ENCODE measurements at places on chromosomes 1 and 21. TPM values are rescaled to one million over a fixed set of nuclear protein-coding genes. Genes with fewer than 3 reads are reported as not detected.

- DNase-seq = no peak
Measured at GRCh38 chr1:41822866-41823265, 95.9 kb downstream of the HIVEP3 start.

DNA sequence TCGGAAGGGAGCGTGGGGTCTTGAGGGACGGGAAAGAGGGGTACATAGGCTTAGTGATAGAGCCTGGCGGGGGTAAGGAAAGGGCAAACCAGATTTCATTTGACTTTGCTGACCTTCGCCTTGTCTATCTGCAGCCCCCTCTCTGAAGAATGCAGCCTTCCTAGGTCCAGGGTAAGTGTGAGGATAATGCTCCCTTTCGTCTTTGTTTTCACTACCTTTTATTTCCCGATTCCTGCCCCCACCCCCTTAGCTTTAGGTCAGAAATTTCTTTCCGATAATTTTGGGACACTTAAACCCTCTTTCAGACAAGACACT is 396 bp downstream of the ATP5PB start:
- no peak for DNase-seq

GRCh38 chr1:111887385-111887784 is 102.1 kb downstream of the KCND3 start:
- DNase-seq = no peak

DNA sequence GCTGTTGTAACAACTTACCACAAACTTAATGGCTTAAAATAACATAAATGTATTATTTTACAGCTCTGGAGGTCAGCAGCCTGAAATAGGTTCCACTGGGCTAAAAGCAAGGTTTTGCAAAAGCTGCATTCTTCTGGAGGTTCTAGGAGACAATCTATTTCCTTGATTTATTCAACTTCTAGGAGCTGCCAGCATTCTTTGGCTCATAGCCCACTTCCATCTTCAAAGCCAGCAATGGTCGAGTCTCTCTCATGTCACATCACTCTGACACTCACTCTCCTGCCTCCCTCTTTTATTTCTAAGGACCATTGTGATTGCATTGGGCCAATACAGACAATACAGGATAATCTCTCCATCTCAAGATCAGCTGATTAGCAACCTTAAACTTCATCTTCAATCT is 15.1 kb upstream of the FOXJ3 start:
- DNase-seq = no peak

DNA sequence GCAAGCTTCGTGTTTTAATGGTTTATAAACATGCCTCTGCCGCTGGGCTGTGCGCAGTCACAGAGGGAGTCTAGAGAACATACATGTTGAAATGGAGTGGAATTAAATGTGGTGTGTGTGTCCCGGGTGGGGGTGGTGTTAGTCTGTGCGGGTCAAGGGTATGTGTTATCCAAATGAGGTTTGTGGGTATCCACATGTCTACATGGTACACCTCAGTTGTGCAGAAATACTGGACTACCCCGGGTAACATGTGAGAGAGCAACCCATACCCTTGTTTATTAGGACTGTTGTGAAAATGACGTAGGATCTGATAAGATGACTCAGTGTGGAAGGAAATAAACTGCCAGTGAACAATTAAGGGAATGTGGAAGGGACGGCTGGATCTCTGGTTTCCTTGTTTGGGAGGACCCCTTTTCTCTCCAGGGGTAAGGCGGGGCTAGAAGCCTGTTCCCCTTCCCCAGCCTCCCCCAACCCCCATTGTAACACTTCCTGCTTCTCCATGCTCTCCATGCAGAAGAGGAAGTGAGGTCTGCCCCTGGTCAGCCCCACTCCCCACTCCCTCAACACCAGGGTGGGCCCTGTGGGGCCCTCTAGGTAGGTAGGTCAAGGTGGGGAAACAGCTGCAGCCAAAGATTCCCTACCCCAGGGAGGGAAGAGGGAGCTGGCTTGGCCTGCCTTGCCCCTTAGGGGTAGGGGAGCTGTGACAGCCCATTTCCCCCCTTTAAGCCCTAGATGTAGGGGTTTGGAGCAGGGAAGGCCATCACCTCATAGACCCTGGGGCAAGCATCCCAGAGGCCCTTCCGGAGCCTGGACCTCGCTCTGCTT is 690 bp downstream of the EPS8L3 start:
- no peak for DNase-seq

DNA sequence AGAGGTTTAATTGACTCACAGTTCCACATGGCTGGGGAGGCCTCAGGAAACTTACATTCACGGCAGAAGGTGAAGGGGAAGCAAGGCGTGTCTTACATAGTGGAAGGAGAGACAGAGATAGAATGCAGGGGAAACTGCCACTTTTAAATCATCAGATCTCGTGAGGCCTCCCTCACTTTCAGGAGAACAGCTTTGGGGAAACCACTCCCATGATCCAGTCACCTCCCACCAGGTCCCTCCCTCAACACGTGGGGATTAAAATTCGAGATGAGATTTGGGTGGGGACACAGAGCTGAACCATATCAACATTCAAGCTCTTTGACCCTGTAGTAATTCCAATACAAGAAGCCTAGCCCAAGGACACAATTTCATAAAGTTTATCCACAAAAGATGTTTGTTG is 13.7 kb downstream of the PIGP start:
- no peak for DNase-seq

GRCh38 chr1:154295408-154296235 is 23.2 kb downstream of the HAX1 start:
- no peak for DNase-seq

DNA sequence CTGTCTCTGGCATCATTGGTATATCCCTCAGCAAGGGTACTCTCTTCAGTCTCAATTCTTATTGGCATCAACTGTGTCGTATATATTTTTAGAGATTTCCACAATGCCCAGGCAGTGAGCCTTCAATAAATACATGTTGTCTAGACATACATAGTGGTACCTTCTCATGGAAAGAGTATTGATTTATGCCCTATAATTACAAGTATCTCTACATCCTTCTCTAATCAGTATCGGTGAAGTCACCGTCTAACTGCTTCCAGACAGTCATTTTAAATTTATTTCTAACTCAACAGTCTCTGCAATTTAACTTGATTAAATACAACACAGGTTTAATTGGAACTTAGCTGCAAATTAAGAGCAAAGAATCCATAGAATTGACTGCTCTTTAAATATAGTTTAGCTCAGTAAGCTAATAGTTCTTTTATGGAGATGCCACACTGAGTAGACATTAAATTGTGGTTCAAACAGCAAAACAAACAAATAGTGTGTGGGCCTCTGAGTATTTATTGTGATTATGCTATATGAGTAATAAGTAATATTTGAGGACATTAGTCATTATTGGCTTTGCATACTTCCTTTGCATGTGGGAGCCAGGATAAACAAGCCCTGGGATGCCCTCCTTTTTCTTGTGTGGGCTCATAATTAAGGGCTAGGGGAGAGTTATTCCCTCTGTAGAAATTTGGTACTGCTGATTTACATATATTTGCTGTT is 126.9 kb upstream of the DUSP10 start:
- DNase-seq = no peak

GRCh38 chr1:67544921-67545320 is 114.7 kb upstream of the SERBP1 start:
- DNase-seq = no peak

GRCh38 chr1:39620659-39621165 is 18.7 kb downstream of the HEYL start:
- DNase-seq = no peak

- DNase-seq = no peak
Measured at GRCh38 chr1:110085671-110086070, 15.2 kb upstream of the ALX3 start.

DNA sequence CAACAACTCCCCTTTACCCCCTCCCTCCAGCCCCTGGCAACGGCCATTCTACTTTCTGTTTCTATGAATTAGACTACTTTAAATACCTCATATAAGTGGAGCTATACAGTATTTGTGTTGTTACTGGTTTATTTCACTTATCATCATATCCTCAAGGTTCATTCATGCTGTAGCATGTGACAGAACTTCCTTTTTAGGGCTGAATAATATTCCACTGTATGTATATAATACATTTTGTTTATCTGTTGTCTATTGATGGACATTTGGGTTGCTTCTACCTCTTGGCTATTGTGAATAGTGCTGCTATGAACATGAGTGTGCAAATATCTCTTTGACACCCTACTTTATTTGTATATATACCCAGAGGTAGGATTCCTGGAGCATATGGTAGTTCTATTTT is 2.2 kb downstream of the NHLH1 start:
- no peak for DNase-seq

GRCh38 chr1:197920414-197921117 is 3.4 kb downstream of the LHX9 start:
- no peak for DNase-seq

DNA sequence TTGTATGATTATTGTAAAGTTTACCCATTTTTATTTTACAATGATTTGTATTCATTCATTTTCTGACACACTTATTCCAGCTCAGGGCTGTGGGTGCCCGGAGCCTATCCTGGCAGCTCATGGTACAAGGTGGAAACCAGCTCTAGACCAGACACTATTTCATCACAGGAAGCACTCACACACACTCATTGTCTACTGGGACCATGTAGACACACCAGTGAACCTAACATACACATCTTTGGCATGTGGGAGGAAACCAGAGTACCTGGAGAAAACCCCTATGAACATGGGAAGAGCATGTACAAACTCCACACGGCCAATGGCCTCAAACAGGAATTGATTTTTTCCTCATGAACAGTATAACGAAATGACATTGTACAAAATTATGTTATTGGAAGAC is 2.4 kb downstream of the DTL start:
- DNase-seq = peak; percentile 44

- DNase-seq = peak; percentile 38
Measured at GRCh38 chr1:175133673-175134435, 58.7 kb downstream of the KIAA0040 start.

- no peak for DNase-seq
Measured at GRCh38 chr1:117001254-117001927, at the start of gene CD101. Gene CD101 (plus strand): TSS chr1:117001760. CDS start chr1:117001818, 58 bp downstream.

DNA sequence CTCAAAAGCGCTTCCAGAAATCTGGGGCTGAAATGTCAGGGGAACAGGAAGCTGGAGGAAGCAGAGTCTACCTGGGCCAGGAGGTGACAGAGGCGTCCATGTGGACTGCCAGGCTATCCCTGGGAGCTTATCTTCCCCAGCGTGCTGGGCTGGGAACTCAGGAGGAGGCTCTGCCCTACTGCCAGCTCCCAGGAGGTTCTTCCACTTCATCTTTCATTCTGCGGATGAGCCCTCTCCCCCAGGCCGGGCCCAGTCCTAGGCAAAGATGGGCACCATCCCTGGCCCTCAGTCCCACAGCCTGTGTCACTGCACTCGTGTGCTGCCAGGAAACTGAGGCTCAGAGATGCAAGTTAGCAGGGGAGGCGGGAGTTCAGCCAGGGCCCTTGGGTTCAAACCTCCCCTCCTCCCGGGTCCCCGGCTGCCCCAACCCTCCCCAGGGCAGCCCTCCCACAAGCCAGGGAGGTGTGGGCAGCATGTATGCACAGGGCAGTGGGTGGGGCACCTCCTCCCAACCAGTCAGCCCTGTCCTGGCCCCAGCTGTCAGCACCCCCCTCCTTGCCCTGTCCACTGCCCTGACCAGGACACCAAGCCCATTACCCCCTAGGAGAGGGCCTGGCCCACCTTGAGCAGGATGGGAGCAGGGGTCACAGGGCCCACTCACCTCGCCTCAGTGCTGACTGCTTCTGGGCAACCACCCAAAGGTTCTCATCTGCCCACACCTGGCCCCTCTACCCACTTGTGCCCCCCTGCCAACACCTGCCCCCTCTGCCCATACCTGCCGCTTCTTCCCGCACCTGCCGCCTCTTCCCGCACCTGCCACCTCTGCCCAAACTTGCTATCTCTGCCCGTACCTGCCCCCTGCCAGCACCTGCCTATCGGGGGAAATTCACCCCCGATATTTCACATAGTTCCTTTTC is 226.0 kb downstream of the NPHP4 start:
- DNase-seq = no peak

GRCh38 chr1:173572201-173572873 is 30.5 kb downstream of the SLC9C2 start:
- DNase-seq = no peak

DNA sequence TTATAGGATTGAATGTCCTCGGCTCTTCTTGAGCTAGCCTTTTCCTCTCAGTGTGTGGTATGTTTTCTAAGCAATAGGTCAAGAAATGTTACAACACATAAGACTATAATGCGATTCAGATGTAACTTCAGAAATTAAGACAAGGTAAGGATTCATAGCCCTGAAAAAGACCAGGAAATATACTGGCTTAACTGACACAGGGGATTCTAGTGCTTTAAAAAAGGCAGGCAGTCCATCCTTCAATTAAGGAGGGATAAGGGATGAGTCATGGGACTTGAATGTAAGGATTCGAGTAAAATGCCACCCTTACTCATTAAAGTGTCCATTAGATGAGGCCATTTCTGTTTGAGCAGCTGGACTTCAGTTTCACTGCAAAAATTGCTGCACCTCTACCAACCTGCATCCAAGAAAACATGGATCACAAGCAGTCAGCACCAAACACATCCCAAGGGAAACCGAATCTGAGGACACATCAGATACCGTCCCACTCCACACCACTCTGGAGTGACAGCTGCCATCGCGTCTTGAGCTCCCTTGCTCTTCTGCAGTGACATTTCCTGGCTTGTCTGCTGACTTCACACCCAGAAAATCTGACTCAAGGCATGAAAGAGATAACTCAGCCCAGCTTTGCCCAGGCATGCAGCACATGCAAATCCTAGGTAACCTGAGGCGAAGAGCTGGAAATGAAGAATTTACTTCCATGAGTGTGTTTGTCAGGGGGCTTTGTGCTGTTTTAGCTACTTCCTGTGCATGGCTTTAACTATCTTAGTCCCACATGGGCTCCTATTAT is 37.8 kb downstream of the NGF start:
- DNase-seq = no peak

- DNase-seq = no peak
Measured at GRCh38 chr21:43723648-43724047, 4.7 kb downstream of the PDXK start.

DNA sequence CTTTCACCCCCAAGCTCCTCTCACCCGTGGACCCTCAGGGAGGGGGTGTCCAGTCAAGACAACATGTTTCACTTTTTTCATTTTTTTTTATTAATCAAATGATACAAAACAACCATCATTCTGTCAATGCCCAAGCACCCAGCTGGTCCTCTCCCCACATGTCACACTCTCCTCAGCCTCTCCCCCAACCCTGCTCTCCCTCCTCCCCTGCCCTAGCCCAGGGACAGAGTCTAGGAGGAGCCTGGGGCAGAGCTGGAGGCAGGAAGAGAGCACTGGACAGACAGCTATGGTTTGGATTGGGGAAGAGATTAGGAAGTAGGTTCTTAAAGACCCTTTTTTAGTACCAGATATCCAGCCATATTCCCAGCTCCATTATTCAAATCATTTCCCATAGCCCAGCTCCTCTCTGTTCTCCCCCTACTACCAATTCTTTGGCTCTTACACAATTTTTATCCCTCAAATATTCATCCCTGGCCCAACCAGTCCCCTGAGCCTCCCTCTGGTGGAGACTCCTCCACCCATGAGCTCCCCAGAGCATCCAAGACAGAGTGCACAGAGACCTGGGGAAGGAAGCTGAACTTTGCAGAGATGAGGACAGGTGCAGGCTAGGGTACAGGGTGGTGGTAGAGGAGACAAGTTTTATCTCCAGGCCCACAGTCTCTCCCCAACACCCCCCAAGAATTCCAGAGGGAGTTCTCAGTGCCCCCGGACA is 1.4 kb upstream of the S100A16 start:
- DNase-seq = no peak

Gene C1QA
- total RNA-seq = not detected

Gene CYP4X1
- not detected for total RNA-seq

Gene RHD
- not detected for total RNA-seq

Gene RBM11
- total RNA-seq = 2.2 TPM

Gene SPATA17
- not detected for total RNA-seq

Gene PDZK1
- total RNA-seq = not detected

Gene ZNF683
- total RNA-seq = 26.3 TPM

Gene ANKRD35
- 1.1 TPM for total RNA-seq

Gene DNAJC28
- total RNA-seq = 0.75 TPM

Gene SLAMF8
- 1.5 TPM for total RNA-seq

Gene CHIT1
- total RNA-seq = 0.41 TPM
